ENCODE measurements at places on chromosomes 1 and 21.
A peak's percentile ranks its signal among the peaks of the same experiment; 100 is the strongest.

DNA sequence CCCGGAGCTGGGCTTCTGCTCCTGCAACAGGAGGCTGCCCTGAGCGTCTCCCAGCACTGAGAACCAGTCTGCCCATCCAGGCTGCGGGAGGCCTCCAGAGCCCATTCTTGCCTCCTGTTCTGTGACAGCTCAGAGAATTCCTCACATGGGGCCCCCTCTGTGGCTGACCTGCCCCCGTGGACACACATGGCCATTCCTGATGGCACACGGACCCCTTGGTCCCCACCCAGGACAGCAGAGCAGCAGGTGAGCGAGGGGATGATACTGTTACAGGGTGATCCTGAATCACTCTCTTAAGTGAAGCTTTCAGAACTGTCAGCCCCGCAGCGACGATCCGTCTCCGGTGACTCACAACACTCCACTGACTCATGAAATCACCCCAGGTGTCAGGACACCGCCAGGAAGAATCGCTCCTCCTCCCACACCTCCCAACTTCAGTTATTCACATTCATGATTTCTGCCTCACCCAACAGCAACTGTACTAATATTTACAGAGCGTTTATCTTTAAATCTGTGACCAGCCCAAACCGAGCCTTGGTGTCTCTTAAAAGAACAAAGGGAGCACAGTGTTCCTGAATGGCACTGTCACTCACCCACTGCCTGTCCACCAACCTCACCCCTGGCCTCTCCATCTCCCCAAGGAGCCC lies 22.5 kb downstream of the CHD5 start:
- peak; percentile 72 for DNase-seq

DNA sequence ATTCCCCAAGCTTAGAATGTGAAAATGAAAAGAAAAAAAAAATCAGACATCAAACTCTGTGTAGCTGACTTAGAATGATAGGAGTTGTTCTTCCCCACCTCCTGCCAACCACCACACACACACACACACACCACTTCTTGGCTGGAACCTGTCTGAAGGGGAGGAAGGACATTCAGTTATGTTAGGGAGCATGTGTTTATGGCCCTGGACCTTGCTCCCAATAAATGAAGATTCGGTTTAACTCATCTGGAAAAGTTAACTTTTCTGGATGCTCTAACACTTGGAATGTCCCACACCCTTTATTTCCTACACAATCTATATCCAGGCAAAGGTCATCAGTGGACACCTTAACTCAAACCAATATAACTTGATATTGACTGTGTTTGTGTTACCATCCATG lies 112.4 kb downstream of the DAB1 start:
- no peak for DNase-seq

- no peak for DNase-seq
Observed at GRCh38 chr1:234649432-234650081, 39.6 kb upstream of the IRF2BP2 start.

DNA sequence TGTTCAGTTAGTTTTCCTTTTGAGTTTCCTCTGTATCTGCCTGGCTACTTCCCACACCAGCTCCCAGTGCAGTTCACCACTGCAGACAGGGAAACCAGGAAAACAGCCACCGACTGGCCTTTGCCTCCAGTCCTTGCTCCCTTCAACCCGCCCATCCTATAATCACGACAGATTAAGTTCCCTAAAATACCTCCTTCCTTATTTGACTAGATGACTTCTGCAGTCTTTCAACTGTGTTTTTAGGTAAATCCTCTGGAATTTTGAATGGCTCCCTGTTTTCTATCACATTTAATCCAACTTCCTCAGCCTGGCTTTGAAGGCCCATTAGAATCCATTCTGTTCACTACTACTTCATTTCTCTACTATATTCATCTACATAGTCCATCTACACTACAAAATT lies 37.6 kb downstream of the BEND5 start:
- no peak for DNase-seq

DNA sequence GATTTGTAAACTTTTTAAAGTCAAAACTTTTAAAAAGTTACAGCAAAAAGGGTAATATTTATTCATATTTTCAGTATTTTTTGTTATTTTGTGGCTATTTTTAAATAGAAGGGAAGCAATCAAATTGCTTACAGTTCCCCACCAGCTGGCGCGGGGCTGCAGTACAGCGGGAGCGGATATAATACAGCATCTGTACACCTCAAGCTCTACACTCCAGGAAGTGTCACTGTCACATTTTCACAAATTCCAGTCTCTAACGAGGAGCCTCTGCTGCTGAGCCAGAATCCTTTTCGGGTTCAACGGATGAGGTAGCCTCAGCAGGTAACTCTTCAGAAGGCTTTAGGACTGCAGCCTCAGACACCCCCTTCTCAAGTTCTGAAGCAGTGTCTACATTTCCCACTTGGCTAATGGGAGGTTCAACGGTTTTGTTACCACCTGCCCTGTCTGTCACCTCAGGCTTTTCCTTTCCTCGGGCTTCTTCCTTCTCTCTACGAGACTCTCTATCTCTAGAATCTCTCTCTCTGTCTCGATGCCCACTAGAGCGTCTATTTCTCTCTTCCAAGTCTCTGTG lies 11.7 kb downstream of the SOD1 start:
- DNase-seq = no peak

- DNase-seq = no peak
Observed at GRCh38 chr1:27519331-27520258, 29.6 kb upstream of the WASF2 start.

- no peak for DNase-seq
Observed at GRCh38 chr1:41649396-41650027, 165.0 kb upstream of the EDN2 start.

DNA sequence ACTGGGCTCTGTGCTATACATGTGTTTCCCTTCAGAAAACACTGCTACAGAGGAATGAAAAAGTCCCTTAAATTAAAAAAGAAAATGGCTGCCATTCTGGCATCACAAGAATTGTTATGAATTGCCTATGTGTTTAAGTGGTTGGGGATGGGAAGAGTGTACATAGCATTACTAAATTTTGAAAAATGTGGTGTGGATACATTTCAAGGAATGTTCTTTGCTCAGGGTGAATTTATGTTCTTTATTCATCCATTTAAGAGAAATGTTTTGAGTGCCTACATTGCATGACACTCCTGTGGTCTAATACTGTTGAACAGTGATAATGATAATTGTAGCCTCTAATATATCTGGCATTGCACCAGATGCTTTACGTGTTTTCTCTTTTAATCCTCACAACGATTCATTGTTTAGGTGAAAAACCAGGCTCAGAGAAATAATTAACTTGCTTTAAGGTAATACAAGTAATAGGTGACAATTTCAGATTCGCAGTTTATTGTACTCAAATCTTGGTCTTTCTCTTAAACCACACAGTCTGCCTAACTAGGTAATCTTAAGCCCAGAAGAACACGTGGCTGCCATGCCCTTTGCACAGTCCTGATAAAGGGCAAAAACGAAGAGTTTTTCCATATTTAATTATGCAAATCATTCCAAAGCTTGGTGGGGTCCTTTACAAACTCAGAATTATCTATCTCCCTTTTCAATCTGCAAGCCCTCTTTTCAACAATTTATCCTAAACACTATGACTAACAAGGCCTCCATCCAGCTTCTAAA lies 31.5 kb downstream of the DPT start:
- no peak for DNase-seq

DNA sequence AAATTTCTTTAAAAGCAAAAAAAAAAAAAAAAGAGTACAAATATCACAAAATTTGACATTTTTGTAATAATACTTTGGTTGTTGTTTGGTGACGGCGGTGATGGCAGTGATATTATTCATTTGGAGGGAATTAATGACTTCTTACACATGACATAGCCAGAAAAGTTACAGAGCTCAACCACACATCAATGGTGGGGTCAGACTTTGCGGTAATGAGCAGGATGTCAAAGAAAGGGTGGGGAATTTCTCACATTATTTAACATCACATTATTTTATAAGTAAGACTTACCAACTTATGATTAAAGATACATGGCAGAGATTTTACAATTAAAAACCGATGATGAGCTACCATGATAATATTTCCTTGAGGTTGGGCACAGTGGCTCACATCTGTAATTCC lies 248.2 kb downstream of the RERE start:
- DNase-seq = no peak

DNA sequence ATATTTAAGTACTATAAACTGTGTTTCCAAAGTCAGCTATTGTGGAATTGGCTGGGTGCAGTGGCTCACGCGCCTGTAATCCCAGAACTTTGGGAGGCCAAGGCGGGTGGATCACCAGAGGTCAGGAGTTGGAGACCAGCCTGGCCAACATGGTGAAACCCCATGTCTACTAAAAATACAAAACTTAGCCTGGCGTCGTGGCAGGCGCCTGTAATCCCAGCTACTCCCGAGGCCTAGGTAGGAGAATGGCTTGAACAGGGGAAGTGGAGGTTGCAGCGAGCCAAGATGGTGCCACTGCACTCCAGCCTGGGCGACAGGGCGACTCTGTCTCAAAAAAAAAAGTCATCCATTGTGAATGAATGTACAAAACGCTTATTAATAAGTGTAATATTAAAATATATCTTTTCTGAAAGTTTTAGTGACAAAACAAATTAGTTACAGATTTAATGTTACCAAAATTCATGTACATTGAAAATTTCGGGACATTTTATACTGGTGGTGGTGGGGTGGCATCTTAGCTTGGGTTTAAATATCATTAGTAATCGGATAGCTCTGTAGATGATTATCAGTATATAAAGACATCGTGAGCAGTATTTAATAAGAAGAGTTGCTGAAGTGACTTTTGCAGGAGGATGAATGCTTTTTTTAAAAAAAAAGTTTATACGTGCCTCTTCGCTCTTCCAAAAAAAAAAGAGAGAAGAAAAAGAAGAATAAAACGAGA lies 503 bp upstream of the SRSF11 start:
- no peak for DNase-seq

GRCh38 chr1:42259059-42259738 lies 75.8 kb downstream of the FOXJ3 start:
- no peak for DNase-seq

GRCh38 chr1:154821083-154821482 lies 49.0 kb downstream of the KCNN3 start:
- no peak for DNase-seq

- no peak for DNase-seq
Observed at GRCh38 chr1:196531737-196532524, 76.3 kb downstream of the KCNT2 start.

DNA sequence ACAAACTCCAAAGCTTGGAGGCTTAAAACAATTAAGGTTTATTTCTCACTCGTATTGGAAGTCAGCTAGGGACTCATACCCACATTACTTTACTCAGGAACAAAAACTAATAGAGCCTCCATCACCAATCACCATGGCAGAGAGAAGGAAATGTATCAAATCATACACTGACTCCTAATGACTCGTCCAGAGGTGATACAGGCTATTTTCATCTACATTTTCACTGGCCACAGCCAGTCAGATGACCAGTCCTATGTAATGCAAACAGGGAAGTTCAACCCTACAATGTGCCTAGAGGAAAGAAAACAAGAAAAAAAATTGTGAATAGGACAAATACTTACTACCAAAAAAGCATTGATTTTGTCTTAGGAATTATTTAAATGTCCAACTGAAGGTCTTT lies 110.3 kb downstream of the SEC16B start:
- DNase-seq = no peak

GRCh38 chr1:242524571-242525359 lies at the start of gene PLD5:
Gene PLD5, minus strand, starts transcription at chr1:242524697.
- DNase-seq = no peak

- no peak for DNase-seq
Observed at GRCh38 chr1:184116287-184116686, 64.8 kb downstream of the TSEN15 start.

DNA sequence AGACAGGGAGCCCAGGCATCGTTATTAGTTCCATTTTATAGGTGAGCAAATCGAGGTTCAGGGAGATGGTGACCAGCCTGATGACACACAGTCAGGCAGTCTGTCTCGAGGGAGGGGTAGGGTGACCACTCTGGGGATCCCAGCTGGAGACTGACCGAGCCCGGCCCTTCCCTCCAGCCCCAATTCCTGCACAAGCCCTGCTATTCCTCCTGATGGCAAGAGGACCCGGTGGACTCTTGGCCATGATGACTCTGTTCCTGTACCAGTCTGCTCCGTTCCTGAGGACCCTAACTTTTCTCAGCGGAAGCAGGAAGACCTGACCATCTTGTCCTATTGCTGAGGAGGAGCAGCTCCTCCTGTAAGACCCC lies 391 bp downstream of the AGT start:
- DNase-seq = no peak

DNA sequence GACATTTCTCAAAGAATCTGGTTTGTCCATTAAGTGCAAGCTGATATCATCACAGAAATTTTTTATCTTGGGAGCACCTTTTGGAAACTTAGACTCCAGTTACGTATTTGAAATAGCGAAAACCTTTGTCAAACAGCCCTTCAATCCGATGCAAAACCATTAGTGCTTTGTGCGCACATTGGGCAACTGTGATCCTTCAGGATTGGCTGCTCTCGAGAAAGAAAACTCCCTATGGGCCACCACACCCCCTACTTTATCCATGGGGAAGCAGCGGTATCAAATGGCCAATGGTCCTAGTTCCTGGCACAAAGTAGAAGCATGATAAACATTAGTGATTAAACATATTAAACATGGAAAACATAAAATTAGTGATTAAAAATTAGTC lies 16.0 kb upstream of the CD55 start:
- no peak for DNase-seq

- DNase-seq = no peak
Observed at GRCh38 chr1:155769257-155769656, 80.4 kb downstream of the DAP3 start.

DNA sequence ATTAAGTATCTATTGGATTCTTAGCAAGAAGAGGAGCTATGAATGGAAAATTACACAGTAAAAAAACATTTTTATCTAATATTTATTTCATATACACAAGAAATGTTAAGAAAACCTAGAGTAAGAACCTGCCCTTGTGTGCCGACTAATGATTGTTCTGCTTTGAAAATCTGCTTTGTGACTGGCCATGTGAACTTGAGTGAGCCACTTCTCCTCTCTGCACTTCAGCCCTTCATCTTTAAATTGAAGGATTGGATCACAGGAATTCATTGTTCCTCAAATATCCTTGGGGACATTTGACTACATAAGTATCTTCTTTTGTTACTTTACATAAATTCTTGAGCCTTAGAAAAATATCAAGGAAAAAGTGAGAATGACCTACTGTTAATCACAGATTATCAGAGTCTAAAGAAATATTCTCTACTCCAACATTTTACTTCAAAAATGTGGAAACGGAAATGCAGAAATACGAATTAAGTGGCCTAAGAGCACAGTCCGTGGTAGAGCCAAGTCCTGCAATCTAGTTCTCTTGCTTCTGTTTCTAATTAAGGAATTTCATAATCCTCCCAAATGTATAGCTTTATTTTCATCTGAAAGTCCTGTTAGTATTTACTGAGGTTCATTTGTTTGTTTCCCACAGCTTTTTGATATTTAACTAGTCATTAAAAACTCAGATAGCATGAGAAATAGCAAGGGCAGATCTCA lies 46.3 kb upstream of the SAMSN1 start:
- DNase-seq = no peak

- DNase-seq = no peak
Observed at GRCh38 chr21:43001316-43001715, 27.0 kb downstream of the PKNOX1 start.
